ENCODE measurements at places on chromosomes 6 and 20.

DNA sequence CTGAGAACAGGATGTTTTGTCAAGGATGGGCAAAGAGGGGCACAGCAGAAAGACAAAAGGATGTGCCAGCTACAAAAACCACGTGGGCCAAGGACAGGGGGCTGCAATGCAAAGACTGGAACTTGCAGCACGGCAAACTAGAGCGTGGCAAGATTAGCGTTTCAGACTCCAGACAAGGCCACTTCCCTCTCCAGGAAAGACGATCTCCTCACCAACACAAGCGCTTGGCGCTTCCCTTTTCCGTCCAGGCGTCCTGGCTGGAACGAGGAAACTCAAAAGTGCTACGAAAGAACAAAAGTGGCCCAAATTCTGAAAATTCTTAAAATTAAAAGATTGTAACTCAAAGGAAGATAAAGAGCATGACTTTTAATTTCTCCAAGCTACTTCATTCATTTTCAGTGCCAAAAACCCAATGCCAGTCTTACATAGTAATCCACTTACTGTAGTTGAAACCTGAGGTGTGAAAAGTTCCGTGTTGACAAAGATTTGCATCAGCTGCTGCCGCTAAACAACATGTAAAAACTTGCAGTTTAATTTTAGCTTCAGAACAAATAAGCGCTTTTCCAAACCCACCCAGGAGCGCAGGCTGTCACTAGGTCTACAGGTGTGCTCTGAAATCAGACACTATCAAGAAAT, 207.1 kb upstream of the RREB1 start:
- no peak for DNase-seq

DNA sequence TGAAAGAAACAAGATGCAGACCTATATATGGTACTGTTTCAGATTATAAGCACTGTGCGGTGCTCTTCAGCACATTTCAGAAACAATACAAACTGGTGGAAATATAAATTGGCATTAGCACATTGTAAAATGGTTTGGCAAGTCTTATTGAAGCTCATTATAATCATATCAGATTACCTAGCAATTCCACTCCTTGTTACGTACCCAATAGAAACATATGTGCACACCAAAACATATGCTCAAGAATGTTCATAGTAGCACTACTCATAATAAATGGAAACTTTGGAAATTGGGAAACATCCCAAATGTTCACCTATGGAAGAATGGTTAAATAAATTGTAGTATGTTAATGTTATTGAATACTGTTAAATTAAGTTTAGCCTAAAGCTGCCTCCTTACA, 54.9 kb upstream of the PLEKHG1 start:
- DNase-seq = no peak

- DNase-seq = no peak
Observed at GRCh38 chr6:167396068-167396658, 71.3 kb downstream of the TTLL2 start.

DNA sequence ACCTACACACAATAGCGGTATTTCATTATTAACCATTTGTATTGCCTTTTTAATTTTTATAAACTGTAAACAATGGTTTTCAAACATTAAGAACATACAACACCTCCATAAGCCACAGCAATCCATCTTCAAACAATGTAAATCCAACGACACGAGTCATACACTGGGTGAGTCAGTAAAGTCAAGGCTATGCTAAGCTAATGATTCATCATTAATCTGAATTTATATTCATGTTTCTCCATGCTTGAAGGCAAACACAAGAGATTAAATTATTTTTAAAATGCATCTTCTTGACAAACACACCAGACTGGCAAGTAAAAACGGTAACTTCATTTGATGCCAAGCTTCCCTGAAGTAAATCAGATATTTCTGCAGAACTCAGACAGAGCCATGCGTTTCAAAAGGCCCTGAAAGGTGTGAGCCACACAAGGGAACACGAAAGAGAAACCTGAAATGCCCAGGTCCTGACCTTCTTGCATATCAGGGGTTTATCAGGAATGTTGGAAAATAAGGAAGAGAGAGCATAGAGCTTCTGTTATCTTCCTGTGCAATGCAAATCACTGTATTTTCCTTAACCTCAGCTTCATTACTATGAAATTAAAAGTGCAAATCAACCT, 162.5 kb downstream of the ALDH8A1 start:
- no peak for DNase-seq

GRCh38 chr6:74091136-74091793, 395.3 kb downstream of the CD109 start:
- DNase-seq = peak; percentile 1

DNA sequence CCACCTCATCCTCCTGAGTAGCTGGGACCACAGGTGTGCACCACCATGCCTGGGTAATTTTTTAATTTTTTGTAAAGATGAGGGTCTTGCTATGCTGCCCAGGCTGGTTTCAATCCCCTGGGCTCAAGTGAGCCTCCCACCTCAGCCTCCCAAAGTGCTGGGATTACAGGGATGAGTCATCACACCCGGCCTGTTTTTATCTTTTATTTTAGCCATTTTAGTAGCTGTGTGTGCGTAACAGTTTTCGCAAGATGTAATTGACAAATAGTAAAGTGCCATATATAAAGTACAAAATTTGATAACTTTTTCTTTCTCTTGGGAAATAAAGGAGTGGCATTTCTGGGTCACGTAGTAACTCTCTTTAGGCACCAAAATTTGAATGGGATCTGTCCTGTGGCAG, 21.4 kb downstream of the SNAI1 start:
- no peak for DNase-seq

DNA sequence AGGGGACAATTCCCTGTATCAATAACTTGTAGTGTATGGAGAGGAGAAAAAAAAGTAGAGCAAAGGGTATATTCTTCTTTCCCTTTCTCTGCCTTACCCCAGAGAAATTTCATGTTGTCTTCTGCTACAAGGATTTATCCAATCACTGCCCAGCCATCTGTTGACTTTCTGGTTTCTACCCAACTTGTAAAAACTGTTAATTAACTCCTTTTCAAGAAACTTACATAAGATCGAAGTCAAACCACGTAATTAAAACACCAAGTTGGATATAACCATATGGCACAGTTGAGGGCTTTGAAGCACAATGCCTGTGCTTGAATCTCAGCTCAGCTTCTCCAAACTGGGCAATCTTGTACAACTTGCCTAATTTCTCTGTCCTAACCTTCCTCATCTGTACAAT, 99.5 kb downstream of the MAN1A1 start:
- DNase-seq = no peak

- DNase-seq = no peak
Observed at GRCh38 chr6:53202052-53202451, 53.4 kb upstream of the GCM1 start.

GRCh38 chr6:148525453-148525852, 182.8 kb downstream of the SASH1 start:
- DNase-seq = no peak

All from LNCaP clone FGC (cell line).